H1 (cell line): ENCODE measurements at places on chromosomes 11 and 22. TPM values are rescaled to one million over a fixed set of nuclear protein-coding genes. Genes with fewer than 3 reads are reported as not detected.

The CD44 gene
- 11.8 and 13.4 TPM in 2 replicates for total RNA-seq

The C22orf42 gene
- total RNA-seq, result not detected in 2 replicates

The TRIM49 gene
- not detected in 2 replicates for total RNA-seq

The A4GALT gene
- total RNA-seq, result 13.8 and 13.9 TPM in 2 replicates

The LDHAL6A gene
- not detected in 2 replicates for total RNA-seq

The CBX6 gene
- total RNA-seq, result 27.5 and 28.2 TPM in 2 replicates

The THOC5 gene
- total RNA-seq, result 61.5 and 65.7 TPM in 2 replicates

The CCDC117 gene
- total RNA-seq, result 40.4 and 43.1 TPM in 2 replicates

The F2 gene
- total RNA-seq, result not detected in 2 replicates

The LIF gene
- 3.3 and 3.5 TPM in 2 replicates for total RNA-seq

The DCDC1 gene
- total RNA-seq, result 0.52 and 0.56 TPM in 2 replicates

The OTOG gene
- total RNA-seq, result 1.5 and 2.4 TPM in 2 replicates

The TTC36 gene
- total RNA-seq, result not detected in 2 replicates

The NXPE1 gene
- total RNA-seq, result not detected in 2 replicates

The SLC6A5 gene
- total RNA-seq, result not detected in 2 replicates

The AQP11 gene
- total RNA-seq, result 1.1 and 1.2 TPM in 2 replicates

The VWCE gene
- total RNA-seq, result 12.3 and 14.5 TPM in 2 replicates

The UBQLNL gene
- total RNA-seq, result not detected in 2 replicates

The FAM76B gene
- 22.3 and 25.2 TPM in 2 replicates for total RNA-seq

- no peak for DNase-seq
Measured at GRCh38 chr11:84091212-84091986, 805.2 kb upstream of the CCDC90B start.

DNA sequence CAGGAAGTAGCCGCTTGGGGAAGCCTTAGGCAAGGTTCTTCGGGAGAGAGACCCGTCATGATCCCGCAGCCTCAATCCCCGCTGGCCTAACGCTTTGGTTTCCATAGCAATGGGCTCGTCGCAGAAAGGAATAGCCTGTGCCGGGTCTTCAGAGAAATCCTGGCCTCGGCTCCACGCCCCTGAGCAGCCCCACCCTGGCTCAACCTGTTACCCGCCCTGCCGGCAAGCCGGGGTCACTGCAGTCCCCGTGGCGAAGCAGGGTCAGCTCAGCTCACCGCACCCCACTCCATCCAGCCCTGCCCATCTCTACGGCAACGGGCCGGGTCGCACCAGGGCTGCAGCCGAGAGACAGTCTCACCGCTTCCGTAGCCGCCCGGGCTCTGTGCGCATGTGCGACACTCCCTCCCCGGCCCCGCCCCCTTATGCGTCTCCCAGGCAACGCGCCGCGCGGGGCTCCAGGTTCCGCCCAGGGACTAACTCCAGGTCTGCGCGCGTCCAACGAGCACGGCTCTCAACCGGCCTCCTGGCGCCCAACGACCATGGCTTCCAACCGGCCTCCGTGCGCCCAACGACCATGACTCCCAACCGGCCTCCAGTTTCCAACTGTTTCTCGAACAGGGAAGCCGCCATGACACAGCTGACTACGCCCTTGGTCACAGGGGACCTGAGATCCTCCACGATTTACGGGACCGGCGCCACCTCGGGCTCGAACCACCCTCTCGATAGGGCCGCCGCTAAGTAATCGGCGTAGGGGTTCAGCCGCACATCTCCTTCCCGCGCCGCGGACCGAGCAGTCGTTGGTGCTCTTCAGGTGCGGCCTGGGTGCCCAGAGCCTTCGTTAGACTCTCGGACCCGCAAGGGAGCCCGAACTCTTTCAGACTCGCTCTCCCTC is at the start of gene DUSP18:
Gene DUSP18 (minus strand): TSS at position 382 of the 892 bp plus-strand sequence. CDS start 3,872 bp downstream, outside the sequence.
- peak; percentile 100 for DNase-seq

- no peak for DNase-seq
Measured at GRCh38 chr11:70298243-70298915, 27.9 kb downstream of the PPFIA1 start.

GRCh38 chr11:111631024-111631665 is 28.9 kb downstream of the SIK2 start:
- DNase-seq, result no peak

DNA sequence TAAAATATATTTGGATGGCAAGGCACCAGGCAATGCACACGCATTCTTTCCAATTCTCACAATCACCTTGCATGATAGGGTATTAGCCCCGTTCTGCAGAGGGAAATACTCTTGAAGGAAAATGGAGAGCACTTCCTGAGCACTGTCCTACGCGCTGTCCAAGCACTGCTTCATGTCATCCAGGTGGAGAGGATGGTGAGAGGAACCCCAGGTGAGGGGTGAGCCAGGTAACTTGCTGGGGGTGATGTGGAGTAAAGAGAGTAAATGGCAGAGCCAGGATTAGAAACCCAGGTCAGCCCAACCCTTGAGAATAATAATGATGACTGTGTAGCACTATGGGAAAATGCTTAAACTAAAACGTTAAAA is 711 bp upstream of the PACSIN2 start:
- DNase-seq, result no peak

- no peak for DNase-seq
Measured at GRCh38 chr22:36220451-36220921, 18.8 kb downstream of the APOL2 start.

DNA sequence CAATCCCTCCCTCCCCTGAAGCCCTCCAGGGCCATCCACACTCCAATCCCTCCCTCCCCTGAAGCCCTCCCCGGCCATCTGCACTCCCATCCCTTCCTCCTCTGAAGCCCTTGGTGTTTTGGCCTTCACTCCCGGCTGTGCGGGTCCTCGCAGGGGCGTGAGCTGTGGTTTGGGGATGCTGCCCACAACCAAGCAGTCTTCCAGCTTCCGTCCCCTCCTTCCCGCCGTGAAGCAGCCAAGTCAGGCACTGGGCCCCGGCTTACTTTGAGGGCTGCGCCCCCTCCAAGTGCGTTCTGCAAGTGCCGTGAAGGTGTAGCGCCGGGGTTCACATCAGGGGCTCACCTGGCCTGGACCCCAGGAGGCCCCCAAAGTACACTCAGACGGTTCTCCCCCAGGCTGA is 335.9 kb downstream of the BRD1 start:
- no peak for DNase-seq

GRCh38 chr11:131073167-131073566 is 156.9 kb upstream of the SNX19 start:
- no peak for DNase-seq

DNA sequence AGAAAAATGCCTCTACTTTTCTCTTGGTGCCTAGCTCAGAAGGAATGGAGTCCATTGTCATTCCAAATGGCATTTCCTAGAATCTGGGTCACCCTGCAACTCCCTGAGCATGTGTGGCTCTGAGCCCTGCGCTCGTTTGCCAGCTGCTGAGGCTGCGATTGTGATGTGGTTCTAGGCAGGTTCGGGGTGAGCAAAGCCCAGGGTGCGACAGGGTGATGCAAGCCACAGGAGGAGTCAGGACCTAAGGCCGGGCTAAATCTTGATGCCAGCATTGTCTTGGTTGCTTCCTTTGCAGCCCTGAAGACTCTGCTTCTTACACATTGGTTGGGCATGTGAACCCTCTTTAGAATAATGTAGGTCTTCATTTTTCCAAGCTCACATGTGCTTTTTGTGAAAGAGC is 131.0 kb downstream of the MORC2 start:
- no peak for DNase-seq

- DNase-seq, result no peak
Measured at GRCh38 chr22:32558681-32559355, 84.2 kb downstream of the FBXO7 start.

DNA sequence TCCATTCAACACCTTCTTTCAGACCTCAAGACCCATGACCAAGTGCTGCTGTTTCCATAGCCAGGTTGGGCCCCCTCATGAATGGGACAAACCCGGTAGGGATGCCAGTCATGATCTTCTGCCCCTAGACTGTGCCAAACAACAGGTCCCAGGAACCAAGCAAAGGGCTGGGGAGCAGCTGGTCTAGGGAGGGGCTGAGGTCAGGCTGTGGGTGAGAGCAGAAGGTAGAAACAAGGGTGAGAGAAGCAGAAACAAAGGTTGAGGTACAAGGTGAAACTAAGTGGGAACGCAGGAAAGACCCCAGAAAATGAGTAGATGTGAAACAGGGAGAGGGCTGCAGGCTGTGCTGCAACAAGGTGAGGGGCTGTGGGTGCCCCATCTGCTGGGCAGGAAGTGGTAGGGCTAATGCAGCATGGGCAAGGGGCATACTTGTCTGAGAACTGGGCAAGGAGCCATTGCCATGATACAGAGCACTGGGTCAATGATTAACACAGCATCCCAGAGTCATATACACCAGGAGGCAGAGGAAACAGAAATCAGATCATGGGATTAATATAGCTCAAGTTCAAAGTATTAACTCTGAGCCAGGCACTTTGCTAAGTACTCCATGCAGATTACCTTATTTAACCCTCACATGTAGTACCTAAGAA is 45.9 kb downstream of the SLC1A2 start:
- DNase-seq, result no peak

GRCh38 chr11:94325681-94326080 is 21.3 kb downstream of the IZUMO1R start:
- DNase-seq, result peak; percentile 94

GRCh38 chr22:39534591-39535356 is 2.2 kb upstream of the RPS19BP1 start:
- DNase-seq, result no peak

GRCh38 chr11:36103933-36104530 is 160.2 kb downstream of the LDLRAD3 start:
- no peak for DNase-seq

GRCh38 chr11:65653229-65654225 is 9.2 kb downstream of the RELA start:
- no peak for DNase-seq

DNA sequence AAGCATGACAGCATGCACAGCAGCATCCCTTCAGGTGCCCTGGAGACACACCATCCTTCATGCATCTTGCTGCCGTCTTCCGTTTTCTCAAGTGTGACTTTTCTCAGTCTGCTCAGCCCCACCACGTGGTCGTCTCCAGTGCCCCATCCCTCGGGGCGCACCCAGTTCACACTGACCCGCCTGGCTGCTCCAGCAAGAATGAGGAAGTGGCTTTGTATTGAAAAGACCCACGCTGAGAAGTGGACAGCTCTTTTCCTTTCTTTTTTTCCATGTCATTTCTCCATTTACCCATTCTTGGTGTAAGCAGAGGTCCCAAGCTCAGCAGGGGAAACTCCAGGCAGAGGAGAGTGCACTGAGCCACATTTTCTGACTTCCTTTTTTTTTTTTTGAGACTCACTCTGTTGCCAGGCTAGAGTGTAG is 14.5 kb downstream of the SERPINH1 start:
- DNase-seq, result no peak

- DNase-seq, result no peak
Measured at GRCh38 chr11:83220260-83220659, 26.7 kb downstream of the ANKRD42 start.

DNA sequence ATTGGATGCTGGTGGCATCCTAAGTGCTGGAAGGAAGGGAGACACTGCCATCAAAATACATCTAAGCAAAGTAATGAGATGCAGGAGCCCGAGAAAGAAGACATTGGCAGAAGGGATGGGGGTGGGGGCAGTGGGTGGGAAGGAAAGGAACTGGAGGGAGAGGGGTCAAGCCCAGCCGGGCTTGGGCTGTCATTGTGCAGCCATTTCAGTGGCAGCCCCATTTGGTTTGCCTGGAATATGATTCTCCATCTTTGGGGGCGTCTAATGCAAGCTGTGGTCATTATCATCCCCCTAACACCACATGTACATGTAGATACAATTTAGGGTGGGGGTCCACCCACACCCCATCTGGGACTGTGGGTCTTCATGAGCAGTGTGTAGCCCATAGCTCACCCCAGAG is 13.9 kb upstream of the ACCSL start:
- DNase-seq, result no peak

- no peak for DNase-seq
Measured at GRCh38 chr22:39543095-39543494, 10.5 kb upstream of the RPS19BP1 start.

- DNase-seq, result no peak
Measured at GRCh38 chr11:13091373-13091772, 82.3 kb downstream of the RASSF10 start.

GRCh38 chr11:81966340-81966739 is 767.3 kb downstream of the FAM181B start:
- DNase-seq, result no peak

DNA sequence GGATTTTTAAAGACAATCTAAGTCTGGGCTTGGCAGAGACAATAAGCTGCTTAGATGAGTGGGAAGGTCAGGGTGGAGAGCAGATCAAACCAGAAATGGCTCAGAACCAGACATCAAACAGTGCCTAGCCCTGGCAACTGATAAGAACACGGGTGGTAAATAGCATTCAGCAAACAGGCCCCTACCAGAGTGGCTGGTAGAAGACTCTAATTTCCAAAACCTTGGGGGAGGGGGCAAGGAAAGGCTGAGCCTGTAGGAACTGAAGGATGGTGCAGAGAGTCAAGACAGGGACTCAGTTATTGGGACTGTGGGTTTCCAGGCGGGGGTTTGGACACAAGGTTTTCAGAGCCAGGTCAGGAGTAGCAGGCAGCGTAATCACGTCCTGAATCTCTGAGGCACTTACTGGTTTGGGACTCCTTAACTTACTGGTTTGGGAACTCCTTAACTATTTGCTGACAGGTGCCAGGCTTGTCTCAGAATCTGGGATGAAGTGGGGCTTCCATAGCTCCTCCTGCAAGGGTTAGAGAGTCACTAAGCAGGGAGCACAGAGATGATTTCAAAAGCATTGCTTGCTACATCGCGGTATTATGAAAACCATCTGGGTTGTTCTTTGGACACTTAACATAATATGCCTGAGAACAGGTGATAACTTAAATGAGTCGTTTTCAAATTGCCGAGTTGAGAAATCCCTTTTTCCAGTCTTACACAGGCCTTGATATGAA is 5.7 kb upstream of the ABTB2 start:
- DNase-seq, result no peak

- DNase-seq, result no peak
Measured at GRCh38 chr11:68536706-68537105, 76.2 kb downstream of the PPP6R3 start.

GRCh38 chr11:9176550-9176949 is 85.2 kb upstream of the SCUBE2 start:
- DNase-seq, result no peak

DNA sequence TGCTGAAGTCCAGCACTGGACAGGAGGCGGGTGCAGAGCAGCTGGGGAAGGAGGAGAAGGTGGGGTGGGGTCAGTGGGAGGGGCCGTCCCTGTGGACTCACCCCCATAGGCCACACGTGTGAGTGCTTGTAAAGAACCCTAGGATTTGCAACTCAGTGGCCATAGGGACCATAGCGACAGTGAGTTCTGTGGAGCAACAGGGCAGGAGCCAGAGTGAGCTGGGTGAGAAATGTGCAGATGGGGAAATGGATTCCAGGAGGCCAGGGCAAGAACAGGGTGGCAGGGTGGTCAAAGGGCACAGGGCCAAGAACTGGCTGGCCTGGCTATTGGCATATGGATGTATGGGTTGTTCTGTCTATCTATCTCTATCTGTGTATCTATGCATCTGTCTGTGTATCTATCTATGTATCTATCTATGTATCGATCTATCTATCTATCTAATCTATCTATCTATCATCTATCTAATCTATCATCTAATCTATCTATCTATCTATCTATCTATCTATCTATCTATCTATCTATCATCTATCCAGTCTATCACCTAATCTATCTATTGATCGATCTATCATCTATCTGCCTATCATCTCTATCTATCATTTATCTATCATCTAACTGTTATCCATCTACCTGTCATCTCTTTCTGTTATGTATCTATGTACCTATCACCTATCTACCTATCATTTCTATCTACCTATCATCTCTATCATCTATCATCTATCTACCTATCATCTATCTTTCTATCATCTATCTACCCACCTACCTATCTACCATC is 889.0 kb downstream of the TBC1D22A start:
- no peak for DNase-seq

GRCh38 chr22:30871391-30872284 is 96.9 kb downstream of the MORC2 start:
- DNase-seq, result no peak

GRCh38 chr11:27229511-27230191 is 133.4 kb downstream of the CCDC34 start:
- DNase-seq, result peak; percentile 1
